Endothelial cell (in vitro differentiated cells): ENCODE measurements at places on chromosomes 6 and 20.

- DNase-seq: no peak
These were observed 872 bp upstream of the RBM39 start for GRCh38 chr20:35742741-35743523.

GRCh38 chr6:42350911-42351310 lies 100.8 kb downstream of the TRERF1 start:
- no peak for DNase-seq

DNA sequence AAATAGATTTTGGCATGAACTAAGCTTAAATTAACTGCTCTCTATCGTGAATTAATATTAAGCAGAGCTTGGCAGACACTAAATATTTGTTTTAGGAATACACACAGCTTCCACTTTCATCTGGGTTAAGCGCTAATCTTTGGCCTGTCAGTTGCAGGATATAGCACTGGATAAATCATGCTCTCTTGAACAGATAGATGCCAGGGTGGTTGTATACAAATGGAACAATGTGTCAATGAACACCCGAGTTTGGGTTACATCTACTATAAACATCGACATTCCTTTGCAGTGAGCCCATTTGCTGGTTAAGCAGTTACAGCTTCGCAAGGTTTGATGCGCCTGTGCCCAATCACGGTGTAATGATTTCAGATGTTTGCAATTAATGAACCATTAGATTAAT lies 338.2 kb upstream of the ZFP64 start:
- DNase-seq: no peak

GRCh38 chr20:24866008-24866407 lies 83.1 kb upstream of the CST7 start:
- DNase-seq: no peak

DNA sequence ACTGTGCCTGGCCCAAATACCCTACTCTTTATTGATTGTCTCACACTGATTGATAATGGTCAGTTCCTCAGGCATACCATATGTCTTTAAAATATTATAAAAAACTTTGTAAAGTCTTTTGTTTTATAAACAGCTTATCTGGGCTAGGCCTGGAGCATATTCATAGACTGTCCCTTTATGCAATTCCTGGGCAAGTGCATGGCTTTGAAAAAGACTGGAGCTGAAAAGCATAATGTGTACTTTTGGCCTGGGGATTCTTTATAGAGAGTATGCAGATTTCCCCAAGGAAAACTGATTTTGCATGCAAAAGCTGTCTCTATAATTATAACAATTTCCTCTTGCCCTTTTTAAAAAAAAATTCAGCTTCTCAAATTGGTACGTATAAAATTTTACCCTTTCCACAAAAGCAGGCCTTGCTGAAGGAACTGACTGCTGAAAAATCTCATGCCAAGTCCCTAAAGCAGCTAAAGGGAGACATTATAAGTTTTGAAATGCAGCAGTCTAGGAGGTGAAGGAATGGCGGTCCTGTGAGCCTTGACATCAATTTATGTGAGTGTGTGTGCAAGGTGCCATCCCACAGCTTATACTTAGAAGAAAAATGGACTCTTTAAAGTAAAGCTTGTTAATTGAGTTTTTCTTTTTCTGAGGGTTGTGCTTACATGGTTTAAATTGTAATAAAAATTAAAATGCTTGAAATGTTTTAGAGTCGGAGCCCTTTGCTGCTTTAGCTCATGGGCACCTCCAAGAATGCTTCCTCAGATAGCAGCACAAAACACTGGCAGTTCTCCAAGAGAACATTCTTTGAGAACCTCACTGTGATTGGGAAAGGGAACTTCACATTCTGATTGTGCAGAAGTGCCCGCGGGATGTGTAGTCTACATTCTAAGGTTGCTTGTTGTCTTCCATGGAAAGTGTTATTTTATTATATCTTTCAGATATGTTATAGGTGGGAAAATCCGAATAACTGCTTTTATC lies 43.9 kb downstream of the PLCB4 start:
- no peak for DNase-seq

DNA sequence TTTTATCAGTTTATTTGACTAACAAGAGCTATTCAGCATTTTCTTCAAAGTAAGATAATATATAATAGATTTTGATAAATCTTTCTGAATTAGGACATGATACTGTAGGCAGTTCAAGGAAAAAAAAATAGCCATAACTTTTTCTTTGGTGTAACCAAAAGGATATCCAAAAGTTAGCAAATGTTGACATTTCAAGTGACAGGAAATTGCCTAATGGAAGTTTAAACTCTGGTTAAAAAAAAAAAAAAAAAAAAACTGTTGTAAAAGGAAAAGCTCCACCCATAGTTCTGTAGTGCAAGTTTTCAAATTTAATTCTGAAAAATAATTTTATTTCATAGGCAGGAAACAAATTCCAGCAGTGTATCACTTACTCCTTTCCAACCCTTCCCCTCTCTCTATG lies 18.8 kb downstream of the HEBP2 start:
- no peak for DNase-seq

- DNase-seq: no peak
These were observed 27.7 kb downstream of the HIVEP1 start for GRCh38 chr6:12039540-12040459.

DNA sequence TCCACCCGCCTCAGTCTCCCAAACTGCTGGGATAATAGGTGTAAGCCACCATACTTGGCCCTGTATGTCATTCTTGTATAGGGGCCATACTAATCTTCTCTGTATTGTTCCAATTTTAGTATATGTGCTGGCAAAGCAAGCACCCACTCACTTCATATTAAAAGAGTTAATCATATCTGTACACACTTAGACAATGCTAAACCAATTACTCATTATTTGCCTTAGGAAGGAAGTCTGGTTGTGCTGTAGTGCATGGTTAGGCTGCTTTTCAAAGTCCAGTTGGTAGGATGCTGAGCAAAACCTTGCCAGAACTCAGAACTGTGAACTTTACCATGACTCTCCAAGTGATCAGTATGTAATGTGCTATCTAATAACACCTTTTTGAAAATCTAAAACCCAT lies 88.6 kb downstream of the LIN28B start:
- no peak for DNase-seq

DNA sequence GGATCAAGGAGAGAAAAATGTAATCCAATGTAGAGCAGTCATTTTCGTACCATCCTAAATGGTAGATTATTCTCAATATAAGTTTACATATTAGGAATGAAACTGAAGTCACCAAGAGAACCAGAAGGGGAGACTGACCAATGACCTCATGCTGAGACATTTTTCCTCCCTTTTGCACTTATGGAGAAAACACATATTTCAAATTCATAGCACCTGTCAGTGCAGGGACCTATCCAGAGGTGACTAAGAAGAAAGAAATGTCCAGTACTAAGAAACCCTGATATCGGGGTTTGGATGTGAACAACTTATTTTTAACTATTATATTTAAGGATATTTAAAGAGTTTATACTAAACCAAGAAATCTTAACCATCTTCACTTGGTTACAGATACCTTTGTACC lies 16.6 kb upstream of the LYRM2 start:
- no peak for DNase-seq

DNA sequence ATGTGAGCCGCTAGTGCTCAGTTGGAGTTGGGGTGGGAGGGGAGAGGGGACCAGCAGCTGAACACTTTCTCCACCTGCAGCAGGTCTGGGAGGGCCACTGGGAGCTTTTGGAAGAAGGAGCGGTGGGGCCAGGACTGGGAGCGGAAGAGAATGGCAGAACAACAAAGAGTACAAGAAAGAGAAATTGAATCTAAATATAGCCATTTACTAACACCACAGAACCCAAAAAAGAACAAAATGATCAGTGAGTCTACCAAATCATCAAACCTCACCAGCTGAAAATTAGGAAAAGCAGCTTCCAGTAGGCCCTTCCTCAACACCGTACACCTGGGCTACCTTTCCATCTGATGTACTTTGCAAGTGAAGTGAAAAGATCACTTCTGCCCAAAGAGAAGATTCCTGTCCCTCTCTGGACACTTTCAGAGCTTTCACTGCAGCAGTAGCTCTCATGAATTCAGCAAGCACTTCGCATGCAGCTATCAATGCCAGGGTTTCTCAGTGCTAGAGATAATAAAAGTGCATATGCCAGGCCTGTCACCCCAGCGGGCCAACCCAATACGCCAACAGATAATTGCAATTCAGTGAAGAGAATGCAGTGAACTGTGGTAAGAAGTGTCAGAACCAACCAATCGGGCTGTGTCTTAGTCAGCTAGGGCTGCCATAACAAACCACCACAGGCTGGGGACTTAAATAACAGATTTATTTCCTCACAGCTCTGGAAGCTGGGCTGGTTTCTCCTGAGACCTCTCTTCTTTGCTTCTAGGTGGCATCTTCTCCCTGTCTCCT lies 597 bp downstream of the LY86 start:
- no peak for DNase-seq

GRCh38 chr20:38870733-38871559 lies 55.3 kb upstream of the FAM83D start:
- DNase-seq: no peak

DNA sequence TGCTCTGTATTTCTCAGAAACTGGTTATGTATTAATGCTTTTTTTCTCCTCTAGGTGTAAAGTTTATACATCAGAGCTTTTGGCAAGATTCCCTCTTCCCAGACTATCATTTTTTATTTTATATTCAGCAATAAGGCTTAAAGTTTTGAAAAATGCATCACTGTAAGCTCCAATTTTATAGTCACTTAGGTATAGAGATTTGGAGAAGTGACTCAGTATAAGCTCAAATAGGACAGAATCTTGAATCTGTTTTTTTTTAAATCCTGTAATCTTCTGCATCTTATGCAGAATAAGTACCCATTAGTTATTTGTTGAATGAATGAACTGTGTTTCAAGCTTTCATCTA lies 1.0 kb downstream of the NCOA7 start:
- DNase-seq: no peak
